ENCODE measurements at places on chromosomes 3 and 15.

- no peak for DNase-seq
These were observed 4.3 kb downstream of the SLCO3A1 start for GRCh38 chr15:91857772-91858171.

- no peak for DNase-seq
These were observed 17.0 kb downstream of the CHRM5 start for GRCh38 chr15:33985287-33985686.

- no peak for DNase-seq
These were observed 11.8 kb downstream of the AAGAB start for GRCh38 chr15:67242708-67243111.

- DNase-seq, result no peak
These were observed 281.8 kb upstream of the TGFBR2 start for GRCh38 chr3:30324587-30324986.

All from Calu3 (cell line).